ENCODE measurements at places on chromosomes 12 and 14.

- no peak for DNase-seq
These were observed 88.2 kb downstream of the CHGA start for GRCh38 chr14:93011141-93011529.

DNA sequence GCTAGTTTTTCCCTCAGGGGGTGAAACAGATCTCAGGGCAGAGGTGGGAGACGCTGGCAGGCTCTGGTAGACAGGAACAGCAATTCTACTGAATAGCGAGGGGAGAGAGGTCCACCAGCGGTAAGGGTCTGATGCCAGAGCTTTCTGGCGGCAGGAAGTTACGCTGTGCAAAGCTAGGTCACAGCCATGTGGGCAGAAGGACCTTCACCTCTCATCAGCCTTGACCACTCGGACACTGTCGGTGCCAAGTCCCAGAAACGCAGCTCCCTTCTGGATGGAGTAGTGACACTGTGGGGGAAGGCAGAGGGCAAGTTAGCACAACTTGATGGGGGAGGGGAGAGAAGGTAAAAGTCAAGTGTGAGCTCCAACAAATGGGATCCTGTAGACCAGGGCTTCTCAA, 10.3 kb upstream of the ZNF740 start:
- DNase-seq, result no peak

DNA sequence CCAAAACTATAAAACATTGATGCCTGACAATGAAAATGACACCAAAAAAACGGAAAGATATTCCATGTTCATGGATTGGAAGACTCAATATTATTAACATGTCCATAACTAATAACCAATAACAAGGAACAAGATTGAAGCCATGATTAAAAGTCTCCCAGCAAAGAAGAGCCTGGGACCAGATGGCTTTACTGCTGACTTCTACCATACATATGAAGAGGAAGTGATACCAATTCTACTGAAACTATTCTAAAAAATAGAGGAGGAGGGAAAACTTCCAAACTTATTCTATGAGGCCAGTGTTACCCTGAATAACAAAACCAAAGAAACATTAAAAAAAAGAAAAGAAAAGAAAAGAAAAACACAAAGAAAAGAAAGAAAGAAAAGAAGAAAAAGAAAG, 54.6 kb upstream of the ATF7IP start:
- DNase-seq, result no peak

DNA sequence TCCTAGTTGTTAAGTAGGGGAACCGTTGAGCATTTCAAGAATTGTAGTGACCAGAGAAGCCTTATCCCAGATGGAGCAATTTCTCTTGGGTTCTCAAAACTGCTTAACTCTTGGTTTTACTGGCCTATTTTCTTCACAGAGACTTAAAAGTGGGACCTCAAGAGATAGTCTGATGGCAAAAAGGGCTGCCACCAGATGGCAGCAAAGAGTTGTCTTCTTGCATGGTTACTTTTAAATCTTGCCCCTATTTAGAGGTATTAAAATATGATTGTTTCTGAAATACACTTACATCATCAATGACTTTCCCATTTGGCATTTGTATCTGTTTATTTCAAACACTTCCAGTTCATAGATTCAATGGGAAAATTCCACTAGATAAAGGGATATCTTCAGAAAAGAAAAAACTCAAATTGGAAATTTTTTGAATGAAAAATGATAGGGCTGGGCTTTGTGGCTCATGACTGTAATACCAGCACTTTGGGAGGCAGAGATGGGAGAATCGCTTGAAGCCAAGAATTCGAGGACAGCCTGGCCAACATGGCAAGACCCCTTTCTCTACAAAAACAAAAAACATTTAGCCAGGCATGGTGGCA, 69.9 kb upstream of the CNTN1 start:
- DNase-seq, result no peak

Measured in epithelial cell of prostate (primary cell).